ENCODE measurements at places on chromosomes 12 and 14.

GRCh38 chr12:78143717-78144116, 313.0 kb downstream of the NAV3 start:
- DNase-seq = no peak
- no peak overlapping the region for H3K27ac ChIP-seq
- no peak overlapping the region for H3K4me3 ChIP-seq
- H3K27me3 ChIP-seq = no peaks in the 10 kb centered on the region
- no peaks in the 10 kb centered on the region for H3K4me1 ChIP-seq

DNA sequence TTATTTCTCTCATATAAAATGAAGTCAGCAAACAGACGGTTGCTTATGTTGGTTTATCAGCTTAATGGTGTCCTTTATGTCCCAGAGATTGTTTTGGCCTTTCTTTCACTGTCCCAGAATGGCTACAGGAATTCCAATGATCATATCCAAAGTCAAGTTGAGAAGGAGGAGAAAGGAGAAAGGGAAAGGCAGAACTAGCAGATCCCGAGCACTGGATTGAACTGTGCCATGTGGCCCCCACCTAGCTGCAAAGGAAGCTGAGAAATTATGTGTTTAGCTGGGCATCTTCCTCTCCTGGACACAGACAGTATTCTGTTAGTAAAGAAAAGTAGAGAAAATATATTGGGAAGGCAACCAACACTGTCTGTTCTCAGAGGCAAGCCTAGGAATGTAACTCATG, 90.7 kb upstream of the ANO4 start:
- H3K4me1 ChIP-seq = no peaks in the 10 kb centered on the region
- no peaks in the 10 kb centered on the region for H3K27me3 ChIP-seq
- no peak for DNase-seq

DNA sequence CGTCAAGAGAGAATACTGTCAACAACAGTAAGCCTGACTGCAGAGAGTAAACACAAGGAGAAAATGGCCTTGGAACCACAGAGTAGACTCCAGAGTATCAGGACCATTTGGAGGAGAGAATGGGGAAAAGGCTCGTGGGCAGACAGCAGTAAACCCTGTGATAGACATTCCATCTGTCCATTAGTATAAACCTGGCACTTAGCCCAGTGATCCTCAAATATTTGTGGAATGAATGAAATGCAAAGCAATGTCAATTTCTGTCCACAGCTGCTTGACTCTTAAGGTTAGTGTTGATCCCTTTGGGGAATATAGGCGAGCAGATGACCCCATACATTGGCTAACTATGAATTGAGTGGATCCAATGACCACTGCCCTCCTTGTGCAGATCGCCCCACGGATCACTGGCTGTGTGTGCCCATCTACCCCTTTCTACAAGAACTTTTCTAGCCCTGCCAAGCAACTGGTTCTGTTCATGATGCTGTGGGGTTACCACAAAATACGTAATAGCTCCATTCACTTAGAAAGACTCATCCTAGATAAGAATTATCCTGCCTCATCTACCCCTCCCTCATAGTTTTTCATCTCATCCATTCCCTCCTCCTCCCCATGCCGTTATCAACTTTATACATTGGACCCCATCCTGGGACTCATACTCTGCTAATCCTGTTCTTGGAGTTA, 846.8 kb downstream of the NRXN3 start:
- DNase-seq = no peak
- no peaks in the 10 kb centered on the region for H3K4me1 ChIP-seq
- H3K4me3 ChIP-seq = no peak overlapping the region
- H3K36me3 ChIP-seq = no peaks in the 10 kb centered on the region
- peaks cover 16% of the 10 kb centered on the region for H3K27me3 ChIP-seq

DNA sequence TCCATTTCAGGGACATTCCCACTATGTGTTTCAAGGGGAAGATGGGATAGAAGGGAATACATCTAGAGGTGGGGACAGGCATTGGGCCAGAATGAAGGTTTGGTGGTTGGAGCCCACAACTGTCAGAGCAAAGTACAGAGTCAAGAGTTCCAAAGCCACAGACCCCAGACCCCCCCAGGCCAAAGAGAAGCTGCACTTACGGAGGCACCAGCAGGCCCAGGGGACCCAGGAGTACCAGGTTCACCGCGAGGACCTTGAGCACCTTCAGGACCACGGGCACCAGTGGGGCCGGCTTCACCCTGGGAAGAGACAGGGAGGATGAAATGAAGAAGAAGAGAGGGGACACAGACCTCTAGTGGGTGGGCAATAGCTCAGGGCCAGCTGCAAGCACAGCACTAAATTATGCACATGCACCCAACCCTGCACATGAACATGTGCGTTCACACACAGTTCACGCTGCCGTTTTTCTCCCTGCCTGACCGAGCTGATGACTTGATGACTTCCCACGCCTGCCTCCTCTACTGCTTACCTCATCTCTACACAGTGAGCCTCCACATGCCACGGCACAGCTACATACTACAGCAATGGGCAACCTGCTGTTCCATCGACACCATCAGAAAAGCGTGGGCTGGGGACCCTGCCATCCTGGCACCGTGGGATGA, 16.7 kb downstream of the COL2A1 start:
- no peaks in the 10 kb centered on the region for H3K27me3 ChIP-seq
- H3K27ac ChIP-seq = peak overlapping the region; percentile 94
- no peaks in the 10 kb centered on the region for H3K4me1 ChIP-seq
- H3K36me3 ChIP-seq = peaks cover 15% of the 10 kb centered on the region
- no peak overlapping the region for H3K4me3 ChIP-seq

DNA sequence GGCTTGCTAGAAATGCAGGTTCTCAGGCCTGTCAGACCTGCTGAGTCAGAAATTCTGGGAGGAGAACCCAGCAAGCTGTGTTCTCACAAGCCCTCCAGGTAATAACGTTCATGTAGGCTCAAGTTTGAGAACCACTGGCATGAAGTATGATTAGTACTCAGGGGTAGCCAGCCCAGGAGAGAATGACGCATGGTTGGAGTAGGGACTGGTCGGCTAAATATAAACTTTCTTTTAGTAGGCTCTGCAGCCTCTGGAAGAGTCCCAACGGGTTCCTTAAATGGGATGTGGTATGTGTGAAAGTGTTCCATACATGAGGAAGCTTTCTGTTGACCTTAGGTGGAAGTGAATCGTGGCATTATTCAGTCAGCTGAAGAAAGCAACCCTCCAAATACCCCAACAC, 209.3 kb downstream of the SLC41A2 start:
- no peak overlapping the region for H3K4me3 ChIP-seq
- DNase-seq = peak; percentile 45
- no peaks in the 10 kb centered on the region for H3K27me3 ChIP-seq
- H3K36me3 ChIP-seq = no peaks in the 10 kb centered on the region

DNA sequence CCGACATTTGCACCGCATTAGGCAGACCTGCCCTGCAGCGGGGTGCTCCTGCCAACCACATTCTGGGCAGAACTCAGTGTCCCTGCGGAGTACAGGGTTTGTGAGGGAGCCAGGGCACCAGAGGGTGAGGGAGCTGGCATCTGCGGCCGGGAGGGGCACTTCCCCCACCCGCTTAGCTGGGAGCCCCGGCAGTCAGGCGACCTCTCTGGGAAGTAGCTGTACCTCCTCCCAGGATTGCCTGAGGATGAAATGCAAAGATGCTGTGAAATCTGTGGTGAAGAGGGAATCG, 58.6 kb downstream of the ANKRD9 start:
- no peaks in the 10 kb centered on the region for H3K27me3 ChIP-seq
- H3K4me3 ChIP-seq = no peak overlapping the region
- peaks cover 33% of the 10 kb centered on the region for H3K36me3 ChIP-seq
- DNase-seq = no peak
- no peaks in the 10 kb centered on the region for H3K4me1 ChIP-seq
- H3K27ac ChIP-seq = no peak overlapping the region

DNA sequence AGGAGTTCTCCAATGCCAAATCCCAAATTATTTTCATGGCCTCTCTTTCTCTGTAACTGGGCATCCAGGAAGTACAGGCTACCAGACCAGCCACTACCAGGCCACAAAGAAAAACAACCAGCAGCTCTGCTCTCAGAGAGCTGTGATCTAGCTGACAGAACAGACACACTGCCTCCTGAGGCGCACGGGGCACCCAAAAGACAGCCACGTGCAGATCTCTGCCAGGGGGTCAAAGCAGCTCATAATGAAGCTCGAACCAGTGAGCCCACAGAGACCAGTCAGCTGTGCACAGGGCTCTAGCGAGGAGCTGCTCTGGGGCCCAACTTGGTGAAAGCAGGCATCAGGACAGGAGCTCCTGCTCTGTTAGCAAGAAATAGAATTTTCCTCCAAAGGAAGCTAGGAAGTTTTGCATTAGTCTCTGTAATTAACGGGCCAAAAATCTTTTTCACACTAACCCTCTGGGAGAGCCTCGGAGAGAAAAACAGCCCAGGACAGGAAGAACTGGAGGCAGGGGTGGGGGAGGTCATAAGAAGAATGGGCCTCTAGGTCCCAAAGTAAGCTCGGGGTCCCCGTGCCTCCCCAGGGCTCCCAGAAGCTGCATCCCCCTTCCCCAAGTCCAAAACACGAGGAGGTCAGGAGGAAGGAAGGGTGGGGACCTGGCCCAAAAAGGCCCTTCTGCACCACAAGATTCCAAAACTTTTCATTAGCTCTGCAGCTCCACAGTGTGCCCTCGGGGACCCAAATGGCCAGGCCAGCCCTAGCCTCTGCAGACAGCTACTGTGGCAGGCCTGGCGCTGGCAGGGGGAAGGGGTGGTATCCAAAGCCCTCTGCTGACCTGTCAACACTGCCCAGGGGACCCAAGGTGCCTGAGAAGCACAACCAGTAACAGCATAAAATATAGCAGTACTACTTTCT, 30.2 kb downstream of the ACTN1 start:
- peaks cover 19% of the 10 kb centered on the region for H3K4me1 ChIP-seq
- no peak overlapping the region for H3K4me3 ChIP-seq
- DNase-seq = no peak
- peaks cover 28% of the 10 kb centered on the region for H3K36me3 ChIP-seq
- no peaks in the 10 kb centered on the region for H3K27me3 ChIP-seq

GRCh38 chr12:24955853-24956252, 7.0 kb upstream of the BCAT1 start:
- H3K4me3 ChIP-seq = no peak overlapping the region
- H3K36me3 ChIP-seq = no peaks in the 10 kb centered on the region
- H3K27ac ChIP-seq = no peak overlapping the region
- DNase-seq = peak; percentile 77
- peaks cover 8% of the 10 kb centered on the region for H3K27me3 ChIP-seq

DNA sequence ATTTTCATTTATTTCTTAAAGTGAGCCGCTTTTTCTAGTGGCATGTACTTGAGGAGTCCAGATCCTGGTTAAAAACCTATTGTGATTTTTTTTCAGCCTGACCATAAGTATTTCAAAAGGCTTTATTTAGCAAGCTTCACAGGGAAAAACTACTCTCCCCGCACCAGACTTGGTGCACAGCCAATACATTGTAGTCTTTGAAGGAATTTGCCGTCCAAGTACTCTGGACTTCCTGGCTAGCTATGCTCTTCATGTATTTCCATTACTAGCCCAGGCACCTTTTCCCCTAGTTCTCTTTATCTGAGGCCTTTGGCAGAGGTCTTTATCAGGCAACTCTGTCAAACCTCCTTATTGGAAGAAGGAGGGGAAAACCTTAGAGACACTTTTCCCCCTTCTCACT, 234.7 kb downstream of the CCDC91 start:
- no peak for DNase-seq
- no peak overlapping the region for H3K4me3 ChIP-seq
- H3K27ac ChIP-seq = no peak overlapping the region
- no peaks in the 10 kb centered on the region for H3K4me1 ChIP-seq

DNA sequence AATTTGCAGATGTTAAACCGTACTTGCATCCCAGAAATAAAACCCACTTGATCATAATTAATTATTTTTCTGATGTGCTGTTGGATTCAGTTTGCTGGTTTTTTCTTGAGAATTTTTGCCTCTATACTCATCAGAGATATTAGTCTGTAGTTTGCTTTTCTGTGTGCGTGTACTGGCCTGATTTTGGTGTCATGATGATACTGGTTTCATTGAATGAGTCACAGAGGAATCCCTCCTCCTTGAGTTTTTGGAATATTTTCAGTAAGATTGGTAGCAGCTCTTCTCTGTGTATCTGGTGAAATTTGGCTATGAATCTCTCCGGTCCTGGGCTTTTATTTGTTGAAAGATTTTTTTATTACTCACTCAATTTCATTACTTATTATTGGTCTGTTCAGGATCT, 100.4 kb upstream of the PMCH start:
- no peak overlapping the region for H3K4me3 ChIP-seq
- no peaks in the 10 kb centered on the region for H3K36me3 ChIP-seq
- no peak for DNase-seq

DNA sequence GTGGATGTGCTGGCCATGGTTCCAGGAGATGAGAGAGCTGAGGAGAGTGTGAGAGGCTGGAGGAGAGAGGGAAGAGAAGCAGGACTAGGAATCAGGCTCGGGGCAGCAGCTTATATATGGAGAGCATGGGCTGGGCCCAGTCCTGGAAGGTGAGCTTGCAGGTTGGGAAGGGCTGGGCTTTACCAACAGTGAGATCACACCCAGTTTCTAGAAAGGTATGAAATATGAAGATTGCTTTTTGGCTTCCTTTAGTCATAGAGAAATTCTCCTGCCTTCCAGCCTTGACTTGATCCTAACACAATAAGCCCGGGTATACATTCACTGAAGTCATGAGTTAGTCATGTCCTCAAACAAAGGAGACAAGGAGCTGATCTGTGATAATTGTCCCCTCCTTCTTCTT, at the start of gene KRT6A:
KRT6A (minus strand) TSS at position 86 of the 400 bp plus-strand sequence; CDS start at position 17, 69 bp downstream.
- no peaks in the 10 kb centered on the region for H3K27me3 ChIP-seq
- H3K4me3 ChIP-seq = no peak within 1 kb of the TSS
- DNase-seq = no peak
- no peak within 1 kb of the TSS for H3K27ac ChIP-seq
- peaks cover 19% of the 10 kb centered on the region for H3K4me1 ChIP-seq

- no peak for DNase-seq
- H3K4me3 ChIP-seq = no peak overlapping the region
- H3K36me3 ChIP-seq = no peaks in the 10 kb centered on the region
- H3K4me1 ChIP-seq = no peaks in the 10 kb centered on the region
Observed at GRCh38 chr14:64238631-64239030, 55.5 kb downstream of the ESR2 start.

- no peaks in the 10 kb centered on the region for H3K36me3 ChIP-seq
- H3K4me3 ChIP-seq = no peak overlapping the region
- no peaks in the 10 kb centered on the region for H3K27me3 ChIP-seq
- no peak for DNase-seq
- H3K4me1 ChIP-seq = no peaks in the 10 kb centered on the region
- H3K27ac ChIP-seq = no peak overlapping the region
Observed at GRCh38 chr12:66716522-66716921, 37.6 kb upstream of the GRIP1 start.
